Activated naive CD8-positive, alpha-beta T cell treated with anti-CD3 and anti-CD28 coated beads, Interleukin-2, amount 50 U/mL, for 24 hours (primary cell): ENCODE measurements at places on chromosomes 6 and 20.

GRCh38 chr6:168714547-168715260 lies 273.7 kb downstream of the SMOC2 start:
- no peaks in the 10 kb centered on the region for H3K36me3 ChIP-seq
- no peak overlapping the region for H3K4me3 ChIP-seq
- H3K27ac ChIP-seq, result no peak overlapping the region
- DNase-seq, result no peak
- no peaks in the 10 kb centered on the region for H3K27me3 ChIP-seq

GRCh38 chr20:16745204-16745603 lies 3.0 kb upstream of the OTOR start:
- H3K27me3 ChIP-seq, result peaks cover 2% of the 10 kb centered on the region
- H3K4me3 ChIP-seq, result no peak overlapping the region
- no peaks in the 10 kb centered on the region for H3K4me1 ChIP-seq
- DNase-seq, result no peak

GRCh38 chr6:23647045-23647444 lies 479.0 kb upstream of the NRSN1 start:
- H3K4me1 ChIP-seq, result no peaks in the 10 kb centered on the region
- no peak overlapping the region for H3K27ac ChIP-seq
- no peaks in the 10 kb centered on the region for H3K27me3 ChIP-seq
- no peaks in the 10 kb centered on the region for H3K36me3 ChIP-seq
- no peak for DNase-seq

DNA sequence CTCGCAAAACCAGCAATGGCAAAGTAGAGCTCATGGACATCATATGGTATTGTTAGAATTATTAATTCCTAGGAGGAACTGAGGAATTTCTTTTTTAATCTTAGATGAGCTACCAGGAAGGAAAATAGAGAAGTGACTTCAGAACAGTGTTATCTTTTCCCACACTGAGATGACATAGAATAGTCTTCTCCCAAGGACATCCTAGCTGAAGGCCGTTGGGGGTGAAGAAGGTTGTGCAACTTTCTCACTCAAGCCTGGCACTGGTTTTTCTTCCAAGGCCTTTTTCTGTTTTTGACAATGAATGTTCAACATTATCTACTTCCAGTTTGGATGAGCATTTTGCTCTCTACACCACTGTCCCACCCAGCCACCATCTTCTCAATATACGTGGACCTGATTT lies 35.8 kb upstream of the MAS1 start:
- H3K36me3 ChIP-seq, result no peaks in the 10 kb centered on the region
- no peak for DNase-seq

DNA sequence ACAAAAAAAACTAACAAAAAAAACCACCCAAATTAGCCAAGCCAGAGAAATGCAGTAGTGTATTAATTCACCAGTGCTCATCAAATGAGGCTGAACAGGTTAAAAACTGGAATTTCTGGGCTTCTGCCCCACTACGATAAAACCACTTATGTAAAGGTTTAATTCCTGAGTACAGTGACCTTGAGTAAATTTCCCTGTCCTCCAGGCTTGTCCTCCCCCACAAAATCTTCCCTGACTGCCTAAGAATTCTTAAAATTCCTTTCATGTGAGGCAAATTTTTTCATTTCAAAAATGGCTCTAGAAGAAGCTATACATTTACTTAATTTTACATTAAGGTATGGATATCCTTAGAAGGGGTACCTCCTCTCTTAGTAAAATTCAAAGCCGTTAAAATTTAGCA lies 80.1 kb upstream of the ID4 start:
- no peaks in the 10 kb centered on the region for H3K4me1 ChIP-seq
- no peak overlapping the region for H3K27ac ChIP-seq
- H3K27me3 ChIP-seq, result no peaks in the 10 kb centered on the region
- no peak overlapping the region for H3K4me3 ChIP-seq
- H3K36me3 ChIP-seq, result no peaks in the 10 kb centered on the region
- no peak for DNase-seq

DNA sequence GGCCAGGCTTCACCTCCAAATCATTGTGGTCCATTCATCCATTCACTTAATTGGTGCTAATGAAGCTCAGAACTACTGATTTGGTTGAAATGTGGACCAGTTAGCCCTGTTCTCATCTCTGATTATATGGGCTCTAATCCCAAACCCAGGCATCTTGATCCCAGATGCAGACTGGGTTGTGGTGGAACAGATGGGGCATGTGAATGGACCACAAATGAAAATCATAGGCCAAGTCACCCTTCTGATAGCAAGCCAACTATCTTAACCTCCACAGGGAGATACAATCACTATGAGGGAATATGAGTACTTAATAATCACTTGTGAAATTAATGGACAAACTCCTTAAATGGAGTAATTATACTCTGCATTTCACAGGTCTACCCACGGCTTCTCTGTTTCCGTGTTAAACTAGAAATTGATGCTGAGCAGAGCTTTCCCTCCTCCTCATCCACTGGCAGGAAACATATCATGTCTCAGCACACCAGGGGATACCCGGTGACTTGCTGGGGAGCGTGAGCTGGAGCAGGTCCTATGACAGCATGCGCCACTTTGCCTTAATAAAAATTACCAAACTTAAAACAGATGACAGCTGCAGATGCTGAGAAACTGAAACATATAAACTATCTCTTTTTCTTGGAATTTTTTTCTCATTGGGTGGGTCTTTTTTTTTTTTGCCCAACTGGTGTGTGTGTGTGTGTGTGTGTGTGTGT lies 108.8 kb upstream of the HEY2 start:
- DNase-seq, result no peak
- H3K36me3 ChIP-seq, result no peaks in the 10 kb centered on the region
- H3K4me3 ChIP-seq, result no peak overlapping the region
- no peaks in the 10 kb centered on the region for H3K4me1 ChIP-seq

GRCh38 chr6:46072866-46073265 lies 56.9 kb upstream of the ENPP4 start:
- H3K4me1 ChIP-seq, result no peaks in the 10 kb centered on the region
- H3K27me3 ChIP-seq, result peaks cover 2% of the 10 kb centered on the region
- H3K36me3 ChIP-seq, result no peaks in the 10 kb centered on the region
- H3K27ac ChIP-seq, result no peak overlapping the region

GRCh38 chr6:166939894-166940293 lies 16.5 kb downstream of the RNASET2 start:
- peaks cover 37% of the 10 kb centered on the region for H3K36me3 ChIP-seq
- no peak overlapping the region for H3K27ac ChIP-seq
- H3K27me3 ChIP-seq, result no peaks in the 10 kb centered on the region
- no peak overlapping the region for H3K4me3 ChIP-seq
- peaks cover 49% of the 10 kb centered on the region for H3K4me1 ChIP-seq
- no peak for DNase-seq
